GM12892 (cell line): ENCODE measurements at places on chromosomes 2 and 18.

GRCh38 chr2:26270373-26270772 lies 25.6 kb downstream of the HADHB start:
- DNase-seq: no peak

- DNase-seq: no peak
These were observed 45.2 kb downstream of the ADNP2 start for GRCh38 chr18:80154293-80154692.

- DNase-seq: no peak
These were observed 27.4 kb downstream of the TFPI start for GRCh38 chr2:187526792-187527191.

- no peak for DNase-seq
These were observed 157.6 kb upstream of the DLX2 start for GRCh38 chr2:172260336-172260735.

DNA sequence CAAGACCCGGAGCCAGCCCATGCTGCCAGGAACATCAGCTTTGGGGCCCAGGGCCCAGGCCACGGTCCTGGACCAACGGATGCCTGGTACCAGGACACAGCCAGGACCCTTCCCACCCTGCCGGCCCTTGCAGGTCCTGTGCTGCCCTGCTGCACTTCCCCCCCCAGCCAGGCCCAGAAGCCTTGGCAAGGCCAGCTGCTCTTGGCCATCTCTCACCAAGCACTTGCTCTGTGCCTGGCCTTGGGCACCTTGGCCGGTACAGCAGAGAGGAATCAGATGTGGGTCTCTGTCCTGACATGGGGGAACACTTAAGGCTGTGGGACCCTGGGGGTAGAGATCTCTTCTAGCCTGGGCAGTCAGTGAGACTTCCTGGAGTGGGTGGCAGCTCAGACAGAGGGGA lies 28.9 kb downstream of the BIN1 start:
- DNase-seq: no peak

DNA sequence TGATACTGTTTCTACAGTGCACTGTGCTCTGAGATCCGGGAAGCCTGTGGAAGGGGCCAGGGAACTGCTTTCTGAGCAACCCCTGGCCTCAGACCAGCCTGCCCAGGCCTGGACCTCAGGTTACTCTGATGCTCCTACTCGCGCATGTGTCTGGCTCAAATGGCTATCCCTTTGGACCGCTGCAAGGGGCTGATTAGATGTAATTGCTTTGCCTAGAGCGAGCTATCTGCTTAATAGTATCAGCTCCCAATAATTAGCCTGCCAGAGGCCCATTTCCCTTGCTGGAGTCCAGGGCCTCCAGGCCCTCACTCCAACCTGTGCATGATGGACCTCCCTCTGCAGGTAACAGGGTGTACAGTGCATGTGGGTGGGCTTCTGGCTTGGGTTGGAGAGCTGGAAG lies 7.2 kb upstream of the KCNK3 start:
- no peak for DNase-seq

- DNase-seq: no peak
These were observed 37.5 kb downstream of the VPS54 start for GRCh38 chr2:63981702-63982103.

- no peak for DNase-seq
These were observed 87.5 kb downstream of the ZCCHC2 start for GRCh38 chr18:62610351-62610700.

DNA sequence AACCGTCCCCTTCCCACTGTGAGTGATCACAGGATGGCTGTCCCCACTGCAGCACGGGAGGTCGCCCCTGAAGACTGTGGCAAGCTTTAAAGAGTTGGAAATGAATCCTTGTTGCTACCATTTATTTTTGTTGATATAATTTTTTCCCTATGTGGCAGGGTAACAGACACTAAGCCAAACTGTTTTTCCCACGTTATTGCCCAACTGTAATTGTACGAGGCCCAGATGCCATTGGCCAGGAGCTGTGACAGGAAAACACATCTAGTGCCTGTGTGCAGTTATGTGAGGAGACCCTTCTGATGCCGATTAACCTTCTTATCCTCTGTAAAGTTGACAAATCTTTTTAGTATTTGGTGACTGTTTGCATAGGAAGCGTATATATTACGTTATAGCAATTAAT lies 44.2 kb downstream of the MRPS9 start:
- DNase-seq: no peak

- DNase-seq: no peak
These were observed 3.1 kb upstream of the DSC3 start for GRCh38 chr18:31045599-31045998.

DNA sequence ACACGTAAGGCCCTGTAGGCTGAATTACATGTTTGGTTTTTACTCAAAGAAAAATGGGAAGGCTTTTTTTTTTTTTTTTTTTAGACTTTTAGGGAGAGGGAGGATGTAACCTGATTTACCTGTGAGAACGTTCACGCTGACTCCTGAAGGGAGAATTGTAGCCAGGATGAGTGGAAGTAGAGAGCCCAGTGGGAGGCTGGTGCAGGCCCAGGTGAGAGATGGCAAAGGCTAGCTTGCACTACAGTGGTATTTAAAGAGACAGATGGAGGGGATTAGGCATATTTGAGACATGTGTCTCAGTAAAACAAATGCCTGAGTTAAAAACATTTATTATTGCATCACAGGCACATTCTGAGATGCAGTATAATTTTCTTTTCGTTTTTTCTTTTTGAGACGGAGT lies 107.9 kb downstream of the CCDC85A start:
- DNase-seq: no peak

DNA sequence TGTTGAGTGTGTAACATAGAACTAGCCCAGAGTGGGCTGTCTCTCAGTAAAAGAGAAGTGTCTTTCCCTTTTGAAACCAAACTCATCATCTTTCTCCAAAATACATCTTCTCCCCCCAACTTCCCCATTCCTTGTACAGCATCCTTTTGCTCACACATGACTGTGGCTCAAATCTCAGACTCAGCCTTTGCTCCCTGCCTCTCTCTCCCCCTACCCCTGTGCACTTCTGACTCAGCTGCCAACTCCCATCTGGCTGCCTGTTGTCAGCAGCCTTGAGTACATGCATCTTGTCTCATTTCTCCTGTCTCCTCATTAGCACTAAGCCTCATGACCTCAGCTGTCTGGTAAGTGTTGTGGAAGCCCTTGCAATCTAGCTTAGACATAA lies 18.1 kb upstream of the MGAT4A start:
- no peak for DNase-seq

DNA sequence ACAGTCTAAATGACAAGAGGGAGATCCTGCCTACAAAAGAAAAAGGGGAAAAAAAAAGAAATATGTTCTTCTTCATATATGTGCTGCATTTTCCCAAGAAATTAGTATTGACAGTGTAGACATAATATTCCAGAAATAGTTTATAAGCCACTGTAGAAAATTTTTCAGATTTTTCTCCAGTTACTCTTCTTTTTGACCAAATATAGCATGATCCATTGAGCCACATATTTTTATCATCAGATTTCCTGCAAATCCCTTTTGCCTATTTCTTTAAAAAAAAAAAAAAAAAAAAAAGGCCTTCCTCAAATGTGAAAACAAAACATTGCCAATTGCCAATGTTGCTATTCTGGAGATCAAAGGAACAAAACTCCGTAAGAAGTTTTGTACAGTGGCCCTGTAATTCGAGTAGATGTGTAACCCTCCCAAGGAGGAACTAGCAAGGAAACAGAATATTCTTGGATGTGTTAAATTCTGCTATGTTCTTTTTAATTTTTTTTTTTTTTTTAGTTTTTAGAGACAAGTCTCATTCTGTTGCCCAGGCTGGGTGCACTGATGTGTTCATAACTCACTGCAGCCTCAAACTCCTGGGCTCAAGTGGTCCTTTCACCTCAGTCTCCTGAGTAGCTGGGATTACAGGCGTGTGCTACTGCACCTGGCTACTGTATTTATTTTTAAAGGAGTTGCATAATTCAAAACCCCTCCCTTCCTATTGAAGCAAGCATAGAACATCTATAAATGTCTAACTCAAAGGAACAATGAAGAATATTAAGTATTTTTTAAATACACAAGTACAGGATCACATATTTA lies 12.5 kb upstream of the CABYR start:
- DNase-seq: no peak

DNA sequence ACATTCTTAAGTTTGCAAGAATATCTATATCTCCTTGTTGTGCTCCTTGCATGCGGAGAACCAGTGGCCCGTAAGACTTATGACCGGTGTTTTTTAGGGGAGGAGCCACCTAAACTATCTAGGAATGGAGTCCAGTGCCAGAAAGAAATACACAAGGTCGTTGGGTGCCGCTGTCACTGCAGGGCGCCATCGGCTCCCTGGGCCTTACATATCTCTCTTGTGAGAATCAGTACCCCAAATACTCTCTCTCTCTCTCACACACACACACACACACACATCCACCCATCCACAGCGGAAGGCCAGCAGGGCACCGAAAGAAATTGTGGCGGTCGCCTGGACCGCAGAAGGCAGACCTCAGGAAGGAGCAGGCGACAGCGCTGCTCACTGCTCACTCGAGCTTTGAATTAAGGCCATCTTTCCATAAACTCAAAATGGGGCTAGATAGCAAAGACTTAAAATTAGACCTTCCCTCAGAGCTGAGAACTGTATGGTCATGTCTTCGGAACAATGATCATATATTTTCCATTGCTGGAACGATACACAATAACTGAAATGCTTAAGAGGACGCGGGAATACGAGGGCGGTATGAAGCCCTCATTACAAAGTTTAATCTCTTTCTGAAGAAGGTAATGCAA lies 10.4 kb downstream of the NR4A2 start:
- DNase-seq: no peak
